ENCODE measurements at places on chromosomes 1 and 21.

DNA sequence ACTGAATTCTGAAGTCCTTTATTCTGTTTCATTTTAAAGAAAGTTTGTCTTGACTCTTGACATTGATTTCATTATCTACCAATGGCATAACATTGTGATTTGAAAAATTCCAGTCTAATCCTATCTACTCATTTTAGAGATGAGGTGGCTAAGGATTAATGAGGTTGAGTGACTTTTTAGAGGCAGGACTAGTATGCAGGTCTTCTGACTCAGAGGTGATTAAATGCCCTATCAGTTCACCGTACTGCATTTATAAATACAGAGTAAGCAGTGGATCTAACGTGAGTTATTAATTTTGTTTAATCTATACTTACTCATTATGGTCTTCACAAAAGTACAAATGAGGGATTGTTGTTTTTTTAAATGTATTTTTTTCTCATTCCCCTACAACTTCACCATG, 277.6 kb downstream of the PTBP2 start:
- no peak for DNase-seq

GRCh38 chr1:61873581-61873980, 131.3 kb downstream of the PATJ start:
- DNase-seq: no peak

GRCh38 chr1:196538473-196538872, 69.8 kb downstream of the KCNT2 start:
- no peak for DNase-seq

DNA sequence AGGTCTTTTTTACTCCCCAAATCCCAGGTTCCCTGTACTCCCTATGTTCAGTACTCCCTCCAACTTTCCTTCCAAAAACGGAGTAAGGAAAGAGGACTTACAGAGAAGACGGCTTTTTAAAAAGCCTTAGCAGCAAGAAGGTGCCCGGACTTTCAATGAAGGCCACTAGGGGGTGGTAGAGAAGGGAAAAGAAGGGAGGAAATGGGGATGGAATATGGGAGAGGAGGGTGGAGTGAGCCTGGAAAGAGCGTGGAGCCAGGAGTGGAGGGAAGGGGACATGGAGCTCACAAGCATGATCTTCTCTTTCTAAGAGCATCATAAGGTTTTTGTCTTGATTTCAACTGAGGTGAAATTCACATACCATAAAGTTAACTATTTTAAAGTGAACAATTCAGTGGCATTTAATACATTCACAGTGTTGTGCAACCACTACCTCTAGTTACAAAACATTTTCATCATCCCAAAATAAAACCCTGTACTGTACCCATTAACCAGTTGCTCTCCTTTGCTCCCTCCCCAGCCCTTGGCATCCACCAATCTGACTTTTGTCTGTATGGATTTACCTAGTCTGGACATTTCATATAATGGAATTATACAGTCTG, 129.9 kb downstream of the ZNF281 start:
- DNase-seq: no peak

Data from activated T-helper 1 cell treated with Interleukin-2 at 50 U/mL for 16 hours (primary cell).